ENCODE measurements at places on chromosomes 4 and X.

DNA sequence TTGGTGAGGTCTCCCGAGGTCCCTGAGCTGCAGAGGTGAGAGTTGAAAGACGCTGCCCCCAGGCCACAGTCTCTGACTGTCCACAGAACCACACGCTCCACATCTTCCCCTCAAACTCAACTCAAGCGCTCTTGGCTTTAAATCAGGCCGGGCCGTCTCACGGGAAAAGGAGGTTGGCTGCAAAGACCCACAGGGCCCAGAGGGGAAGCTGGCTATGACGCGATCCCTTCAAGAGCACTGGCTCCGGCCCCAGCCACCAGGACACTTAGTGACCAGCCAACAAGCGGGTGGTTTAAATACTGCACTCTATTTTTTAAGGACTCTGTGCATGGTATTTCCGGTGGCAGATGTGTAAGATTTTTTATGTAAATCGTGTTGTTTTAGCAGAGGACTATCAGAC is 19.9 kb downstream of the LRPAP1 start:
- no peak for DNase-seq

DNA sequence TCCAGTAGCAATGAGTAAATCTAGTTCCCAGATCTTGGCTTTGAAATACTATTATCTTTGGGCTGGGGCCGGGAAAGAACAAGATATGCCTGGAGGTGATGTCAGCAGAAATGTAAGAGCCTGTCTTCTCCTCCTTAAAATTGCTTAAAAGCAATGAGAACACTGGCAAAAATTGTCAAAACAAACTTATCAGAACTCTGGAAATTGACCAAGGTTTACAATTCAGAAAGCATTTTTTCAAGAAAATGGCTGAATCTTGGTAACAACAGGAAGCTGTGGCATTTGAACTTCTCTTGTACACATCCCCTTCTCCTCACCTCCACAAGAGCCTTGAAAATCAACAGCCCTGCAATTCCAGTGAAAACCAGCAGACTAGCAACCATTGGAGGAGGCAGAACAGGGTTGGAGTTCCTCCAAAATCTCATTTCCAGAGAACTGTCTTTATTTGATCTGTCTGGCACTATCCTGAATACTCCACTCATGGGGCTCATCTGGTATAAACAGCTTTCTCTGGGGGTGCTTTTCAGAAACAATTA is 13.5 kb downstream of the TIMP1 start:
- peak; percentile 25 for DNase-seq

- DNase-seq: no peak
These were observed 1.5 kb downstream of the CFAP97 start for GRCh38 chr4:185201977-185202962.

- DNase-seq: no peak
These were observed 2.8 kb downstream of the DCUN1D4 start for GRCh38 chr4:51845711-51846110.

DNA sequence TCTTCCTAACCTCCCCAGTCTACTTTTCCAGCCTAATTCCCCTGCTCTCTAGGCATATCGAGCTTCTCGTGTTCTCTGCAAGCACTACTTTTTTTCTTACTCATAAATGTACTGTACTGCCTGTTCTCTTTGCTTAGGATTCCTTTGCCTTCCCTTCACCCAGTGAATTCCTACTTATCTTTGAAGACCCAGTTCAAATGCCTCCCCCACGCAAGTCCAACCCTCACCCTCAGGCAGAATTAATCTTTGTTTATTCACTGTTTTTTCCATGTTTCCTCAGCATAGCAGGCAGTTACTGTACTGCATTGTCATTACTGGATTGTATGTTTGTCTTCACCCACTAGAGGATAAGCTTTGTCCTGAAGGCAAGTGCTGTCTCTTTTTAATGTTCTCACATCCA is 287.7 kb downstream of the BMPR1B start:
- no peak for DNase-seq

DNA sequence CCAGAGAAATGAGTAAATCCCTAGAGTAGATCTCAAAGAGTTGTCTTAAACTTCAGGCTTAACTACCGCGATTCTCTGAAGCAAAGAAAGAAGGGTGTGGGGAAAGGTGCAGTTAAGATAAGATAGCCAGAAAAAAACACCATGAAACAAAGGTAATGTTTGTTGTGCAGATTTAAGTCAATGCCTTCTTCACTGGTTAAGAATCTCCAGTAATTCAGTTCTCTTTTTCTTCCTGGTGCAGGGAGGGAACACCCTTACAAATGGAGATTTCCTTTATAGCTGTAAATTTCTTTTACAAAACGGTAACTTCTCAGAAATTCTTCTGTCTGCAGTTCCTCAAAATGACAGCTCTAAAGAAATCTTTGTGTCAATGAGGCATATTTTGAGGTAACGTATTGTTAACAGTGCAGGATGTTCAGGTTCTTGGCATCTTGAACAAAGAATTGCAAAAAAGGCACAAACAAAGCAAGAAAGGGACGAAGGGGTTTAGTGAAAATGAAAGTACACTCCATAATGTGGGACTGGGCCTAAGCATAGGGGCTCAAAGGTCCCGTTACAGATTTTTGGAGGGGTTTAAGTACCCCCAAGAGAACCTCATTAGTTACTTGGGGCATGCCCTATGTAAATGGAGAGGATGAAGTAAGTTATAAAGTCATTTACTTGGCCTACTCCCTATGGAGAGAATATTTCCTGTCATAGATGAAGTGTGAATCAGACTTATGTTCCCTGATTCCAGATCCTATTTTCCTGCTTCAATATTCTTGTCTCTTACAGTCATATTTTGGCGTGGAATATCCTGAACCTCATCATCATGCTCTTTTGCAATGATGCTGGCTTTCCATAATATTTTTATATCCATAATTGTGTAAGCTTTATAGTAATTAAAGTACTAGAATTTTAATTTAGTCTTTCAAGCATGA is 492.0 kb downstream of the PCDH11X start:
- no peak for DNase-seq

DNA sequence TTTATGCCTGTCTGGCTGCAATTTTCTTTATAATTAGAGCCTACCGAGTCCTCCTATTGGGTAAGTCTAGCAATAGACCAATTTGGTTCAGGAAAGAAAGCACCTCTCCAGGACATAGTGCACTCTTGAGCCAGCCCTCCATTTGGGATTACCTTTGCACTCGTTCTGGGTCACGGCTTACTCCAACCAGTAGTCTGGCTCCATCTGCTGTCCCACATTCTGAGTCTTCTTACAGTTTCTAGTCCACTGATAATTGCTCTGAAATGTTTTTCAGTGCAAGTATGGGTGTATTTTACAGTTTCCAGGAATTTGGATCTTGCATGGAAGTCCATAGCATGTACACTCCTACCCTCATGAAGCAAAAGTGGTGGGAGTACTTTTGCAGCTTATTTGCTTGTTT is 34.8 kb upstream of the USP51 start:
- DNase-seq: no peak

GRCh38 chrX:74117962-74118902 is 185.7 kb upstream of the ZCCHC13 start:
- DNase-seq: no peak

- no peak for DNase-seq
These were observed 350.6 kb upstream of the SLC7A11 start for GRCh38 chr4:138592796-138593195.

GRCh38 chr4:3317011-3317655 is 24.3 kb downstream of the RGS12 start:
- DNase-seq: no peak

- DNase-seq: peak; percentile 55
These were observed 42.9 kb downstream of the EVC start for GRCh38 chr4:5753766-5754528.

- DNase-seq: no peak
These were observed 47.5 kb upstream of the EIF1AX start for GRCh38 chrX:20189171-20189570.

DNA sequence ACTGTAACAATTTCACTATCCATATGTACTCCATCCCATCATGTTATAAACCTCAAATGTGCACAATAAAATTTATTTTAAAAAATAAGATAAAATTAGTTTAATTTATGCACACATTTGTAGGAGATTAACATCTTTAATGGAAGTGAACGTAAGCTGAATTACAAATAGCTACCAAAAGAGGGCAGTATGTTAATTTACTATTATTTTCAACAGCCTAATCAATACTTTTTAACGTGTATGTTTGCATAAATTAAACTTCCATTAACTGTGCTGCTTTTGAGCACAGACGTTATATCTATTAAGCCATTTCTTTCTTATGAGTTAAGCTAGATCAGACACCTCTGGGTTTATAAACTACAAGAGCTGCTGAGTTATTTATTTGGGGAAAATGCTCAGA is 56.5 kb upstream of the PHKA2 start:
- DNase-seq: no peak

DNA sequence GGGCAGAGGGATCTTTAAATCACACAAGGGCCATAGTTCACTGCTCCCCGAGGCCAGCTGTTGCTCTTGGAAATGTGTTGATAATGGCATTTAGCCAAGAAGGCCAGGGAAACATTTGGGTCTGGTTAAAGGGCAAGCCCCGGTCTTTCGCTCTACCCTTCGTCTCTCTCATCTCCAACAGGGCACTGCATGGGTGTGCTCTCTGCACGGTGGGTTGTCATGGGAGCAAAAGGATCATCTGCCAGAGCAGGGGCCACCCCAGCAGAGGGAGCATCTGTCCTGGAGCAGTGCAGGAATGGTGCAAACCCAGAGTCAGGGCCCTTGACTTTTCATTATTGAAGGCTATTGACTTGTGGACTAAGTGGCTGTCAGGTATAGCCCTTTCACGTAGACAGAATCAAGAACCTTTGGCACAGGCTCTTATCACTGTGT is 22.7 kb upstream of the PGRMC2 start:
- DNase-seq: no peak

DNA sequence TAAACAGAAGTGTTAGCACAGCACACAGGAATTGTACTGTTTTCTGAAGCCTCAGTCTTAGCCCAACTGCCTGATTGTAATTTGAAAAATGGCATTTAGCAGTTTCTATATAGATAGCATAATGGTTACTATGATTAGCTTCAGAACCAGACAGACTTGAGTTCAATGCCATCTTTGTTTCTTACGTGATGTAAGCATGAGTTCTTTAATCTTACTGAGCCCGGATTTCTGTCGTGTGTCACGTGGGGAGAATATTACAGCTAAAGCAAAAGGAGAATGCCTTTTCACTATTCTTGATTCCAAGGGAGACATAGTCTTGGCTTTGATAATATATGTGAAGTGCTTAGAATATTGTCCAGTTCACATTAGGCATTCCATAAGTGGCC is 407.3 kb downstream of the STIM2 start:
- no peak for DNase-seq

GRCh38 chrX:31845003-31845402 is 773.2 kb upstream of the FTHL17 start:
- DNase-seq: no peak

- no peak for DNase-seq
These were observed 821.7 kb upstream of the FTHL17 start for GRCh38 chrX:31893525-31893924.

GRCh38 chr4:74447636-74448233 is 2.8 kb downstream of the AREG start:
- no peak for DNase-seq

DNA sequence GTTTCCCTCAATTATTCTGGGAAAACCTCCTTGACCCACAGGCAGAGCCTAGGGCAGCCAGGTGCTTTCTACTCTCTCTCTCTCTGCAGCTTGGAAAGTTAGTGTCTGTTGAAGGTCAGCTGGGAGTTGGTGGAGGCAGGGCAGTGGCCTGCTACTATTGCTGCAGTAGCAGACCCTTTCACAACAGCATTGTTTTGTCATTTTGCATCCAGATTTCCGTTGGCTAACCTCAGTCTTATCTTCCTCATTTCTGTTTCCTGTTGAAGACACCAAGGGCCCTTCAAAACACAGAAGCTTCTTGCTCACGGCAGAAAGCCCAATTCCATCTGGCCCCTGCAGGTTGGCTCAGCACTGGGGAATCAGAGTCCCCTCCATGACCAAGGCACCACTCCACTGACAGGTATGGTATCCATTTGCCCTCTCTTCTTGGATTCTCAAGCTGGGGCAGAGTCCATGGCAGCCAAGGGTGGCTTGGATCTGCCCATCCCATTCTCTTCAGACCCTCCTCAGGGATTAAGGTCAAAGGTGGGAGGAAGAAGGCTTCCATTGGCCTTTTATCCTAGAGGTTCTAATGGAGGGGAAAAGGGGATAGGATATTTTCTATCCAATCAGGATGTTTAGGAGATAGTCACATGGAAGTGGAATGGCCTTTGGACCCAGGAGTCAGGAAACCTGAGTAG is 24.6 kb downstream of the VSIG4 start:
- no peak for DNase-seq

DNA sequence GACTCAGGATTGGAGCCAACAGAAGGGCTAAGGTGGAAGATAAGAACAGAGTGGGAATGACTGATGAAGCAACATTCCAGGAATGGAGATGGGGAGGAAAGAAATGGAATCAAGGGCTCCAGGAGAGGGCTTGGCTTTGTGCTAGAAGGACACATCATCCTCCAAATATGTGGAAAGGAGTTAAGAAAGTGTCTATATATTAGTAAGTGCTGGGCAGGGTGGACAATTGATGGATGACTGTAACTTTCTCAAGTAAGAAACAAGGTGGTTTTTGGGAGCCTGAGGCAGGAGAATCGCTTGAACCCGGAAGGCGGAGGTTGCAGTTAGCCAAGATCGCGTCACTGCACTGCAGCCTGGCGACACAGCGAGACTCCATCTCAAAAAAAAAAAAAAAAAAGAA is 71.6 kb upstream of the NFKB1 start:
- DNase-seq: peak; percentile 57
